NCI-H510A treated with DMSO at 0.1 percent for 48 hours (cell line): ENCODE measurements at places on chromosomes 1 and 21.
A peak's percentile ranks its signal among the peaks of the same experiment; 100 is the strongest.

DNA sequence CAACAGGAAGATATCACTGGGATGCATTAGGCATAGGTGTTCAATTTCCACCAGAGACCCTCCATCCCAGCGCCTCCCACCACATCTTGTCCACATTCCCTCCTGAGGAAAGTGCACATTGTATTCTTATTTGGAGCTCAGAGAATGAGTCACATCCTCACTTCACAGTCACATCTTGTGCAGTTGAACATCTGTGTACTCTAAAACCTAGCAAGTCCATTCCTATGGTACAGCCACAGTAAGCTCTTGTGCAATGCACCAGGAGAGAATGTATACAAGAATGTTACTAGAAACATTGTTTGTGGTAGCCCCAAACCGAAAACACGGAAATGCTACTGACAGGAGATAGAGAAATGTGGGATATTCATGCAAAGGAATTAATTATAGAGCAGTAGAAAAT is 1.6 kb upstream of the KDF1 start:
- DNase-seq: no peak

DNA sequence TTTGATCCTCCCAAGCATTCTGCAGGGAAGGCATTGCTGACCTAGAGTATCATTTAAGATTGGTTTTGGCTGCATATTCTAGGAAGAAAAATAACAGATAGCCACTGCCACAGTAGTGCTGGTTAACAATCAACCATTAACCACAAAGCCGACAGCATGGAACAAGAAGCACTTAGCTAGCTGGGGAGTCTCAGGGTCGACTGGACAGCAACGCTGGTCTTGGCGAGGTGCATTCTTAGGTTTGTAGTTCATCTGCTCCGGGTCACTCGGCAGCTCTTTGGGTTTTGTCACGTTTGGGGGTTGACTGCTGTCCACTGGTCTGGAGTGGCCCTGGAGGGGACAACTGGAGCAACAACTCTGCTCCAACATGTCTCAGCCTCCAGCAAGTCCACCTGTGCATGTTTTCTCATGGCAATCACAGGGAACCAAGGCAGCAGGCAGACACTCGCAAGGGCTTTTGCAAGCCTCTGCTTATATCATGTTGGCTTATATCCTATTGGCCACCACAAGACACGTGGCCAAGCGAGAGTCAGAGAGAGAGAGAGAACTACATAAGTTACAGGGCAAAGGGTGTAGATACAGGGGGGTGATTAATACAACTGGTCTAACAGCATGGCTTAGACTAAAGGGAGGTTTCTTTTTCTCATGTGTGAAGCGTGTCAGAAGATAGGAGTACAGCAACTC is 99.5 kb downstream of the LACTBL1 start:
- no peak for DNase-seq

- DNase-seq: no peak
Measured at GRCh38 chr1:38516560-38516959, 343.0 kb downstream of the RRAGC start.

DNA sequence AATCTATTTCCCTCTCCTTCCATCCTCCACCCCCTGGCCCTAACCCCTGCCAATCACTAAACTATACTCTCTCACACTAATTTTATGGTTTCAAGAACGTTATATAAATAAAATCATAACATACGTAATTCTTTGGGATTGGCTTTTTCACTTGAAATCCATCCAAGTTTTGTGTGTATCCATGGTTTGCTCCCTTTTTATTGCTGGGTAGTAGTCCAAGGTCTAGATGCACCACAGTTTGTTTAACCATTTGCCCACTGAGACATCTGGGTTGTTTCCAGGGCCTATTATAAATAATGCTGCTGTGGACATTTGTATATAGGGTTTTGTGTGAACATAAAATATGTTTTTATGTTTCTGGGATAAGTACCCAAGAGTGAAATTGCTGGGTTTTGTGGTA is 61.4 kb downstream of the TEX35 start:
- DNase-seq: no peak

DNA sequence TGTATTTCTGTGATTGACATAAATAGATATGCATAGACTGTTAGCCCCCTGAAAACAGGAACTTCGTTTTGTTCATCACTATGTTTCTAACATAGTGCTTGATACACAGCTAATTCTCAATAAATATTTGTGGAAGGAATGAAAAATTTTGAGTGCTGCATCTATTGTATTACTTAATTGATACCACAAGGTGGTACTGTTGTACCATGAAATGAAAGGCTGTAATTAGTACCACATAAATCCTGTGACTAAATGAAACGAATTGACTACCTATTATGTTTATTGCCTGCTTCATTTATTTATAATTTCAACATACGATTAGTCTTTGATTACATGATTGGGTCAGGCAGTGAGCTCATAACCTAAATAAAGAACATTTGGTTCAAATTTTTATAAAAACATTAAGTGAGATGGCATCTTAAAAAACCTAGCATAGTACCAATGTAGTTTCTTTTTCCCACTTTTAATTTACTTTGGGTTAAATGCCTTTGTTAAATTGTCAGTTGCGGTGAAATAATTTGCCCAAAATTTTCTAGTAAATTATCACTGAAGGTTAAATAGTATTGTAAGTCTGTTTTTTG is 15.0 kb upstream of the TGFB2 start:
- DNase-seq: peak; percentile 83

DNA sequence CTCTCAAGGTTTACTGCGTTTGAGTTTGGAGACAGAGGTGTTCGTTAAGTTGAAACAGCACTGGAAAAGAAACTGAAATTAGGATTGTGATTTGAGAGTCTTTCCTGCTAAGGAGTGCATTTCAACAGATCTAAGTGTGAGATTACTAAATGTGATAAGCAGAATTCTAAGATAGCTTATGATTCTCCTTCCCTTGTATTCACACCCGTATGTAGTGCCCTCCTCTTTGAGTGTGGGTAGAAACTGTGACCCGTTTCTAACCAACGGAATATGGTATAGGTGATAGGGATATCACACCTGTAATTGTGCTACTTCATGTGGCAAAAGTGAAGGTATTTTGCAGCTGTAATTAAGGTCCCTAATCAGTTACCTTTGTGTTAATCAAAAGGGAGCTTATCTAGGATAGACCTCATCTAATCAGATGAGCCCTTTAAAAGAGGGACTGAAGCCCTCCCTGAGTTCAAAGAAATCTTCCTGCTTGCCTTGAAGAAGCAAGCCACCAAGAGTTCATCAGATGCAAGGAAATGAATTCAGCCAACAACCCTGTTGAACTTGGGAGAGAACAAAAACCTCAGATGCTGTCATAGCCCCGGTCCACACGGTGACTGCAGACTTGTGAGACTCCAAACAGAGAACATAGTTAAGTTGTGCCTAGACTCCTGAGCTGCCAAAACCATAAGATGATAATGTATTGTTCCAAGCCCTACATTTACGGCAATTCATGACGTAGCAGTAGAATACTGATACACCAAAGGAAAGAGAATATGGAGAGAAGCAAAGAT is 12.6 kb upstream of the IL12RB2 start:
- no peak for DNase-seq

DNA sequence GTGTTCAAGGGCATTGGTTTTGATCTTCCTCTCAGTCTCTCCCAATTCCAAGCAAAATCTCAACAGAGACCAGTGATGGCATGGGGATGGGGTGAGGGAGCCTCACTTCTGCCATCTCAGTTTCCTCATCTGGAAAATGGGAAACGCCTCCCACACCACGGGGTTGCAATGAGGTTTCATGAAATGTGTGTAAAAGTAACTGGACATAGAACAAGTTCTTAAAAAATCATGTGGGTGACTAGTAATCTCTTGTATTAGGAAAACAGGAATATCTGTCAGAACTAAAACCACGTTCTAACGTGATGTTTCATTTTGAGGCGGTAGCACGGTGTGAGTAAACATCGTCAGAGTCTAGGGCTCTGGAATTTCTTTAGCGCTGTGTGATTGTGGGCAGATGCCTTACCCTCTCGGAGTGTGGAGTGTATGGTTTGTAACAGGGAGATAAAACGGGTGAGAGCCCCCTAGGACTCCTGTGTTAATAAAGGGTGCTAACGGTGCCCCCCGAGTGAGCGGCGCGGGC is 55.5 kb upstream of the DNAJC6 start:
- peak; percentile 90 for DNase-seq

DNA sequence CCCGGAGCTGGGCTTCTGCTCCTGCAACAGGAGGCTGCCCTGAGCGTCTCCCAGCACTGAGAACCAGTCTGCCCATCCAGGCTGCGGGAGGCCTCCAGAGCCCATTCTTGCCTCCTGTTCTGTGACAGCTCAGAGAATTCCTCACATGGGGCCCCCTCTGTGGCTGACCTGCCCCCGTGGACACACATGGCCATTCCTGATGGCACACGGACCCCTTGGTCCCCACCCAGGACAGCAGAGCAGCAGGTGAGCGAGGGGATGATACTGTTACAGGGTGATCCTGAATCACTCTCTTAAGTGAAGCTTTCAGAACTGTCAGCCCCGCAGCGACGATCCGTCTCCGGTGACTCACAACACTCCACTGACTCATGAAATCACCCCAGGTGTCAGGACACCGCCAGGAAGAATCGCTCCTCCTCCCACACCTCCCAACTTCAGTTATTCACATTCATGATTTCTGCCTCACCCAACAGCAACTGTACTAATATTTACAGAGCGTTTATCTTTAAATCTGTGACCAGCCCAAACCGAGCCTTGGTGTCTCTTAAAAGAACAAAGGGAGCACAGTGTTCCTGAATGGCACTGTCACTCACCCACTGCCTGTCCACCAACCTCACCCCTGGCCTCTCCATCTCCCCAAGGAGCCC is 22.5 kb downstream of the CHD5 start:
- DNase-seq: peak; percentile 89

GRCh38 chr1:211381481-211382181 is 55.0 kb downstream of the TRAF5 start:
- DNase-seq: no peak

DNA sequence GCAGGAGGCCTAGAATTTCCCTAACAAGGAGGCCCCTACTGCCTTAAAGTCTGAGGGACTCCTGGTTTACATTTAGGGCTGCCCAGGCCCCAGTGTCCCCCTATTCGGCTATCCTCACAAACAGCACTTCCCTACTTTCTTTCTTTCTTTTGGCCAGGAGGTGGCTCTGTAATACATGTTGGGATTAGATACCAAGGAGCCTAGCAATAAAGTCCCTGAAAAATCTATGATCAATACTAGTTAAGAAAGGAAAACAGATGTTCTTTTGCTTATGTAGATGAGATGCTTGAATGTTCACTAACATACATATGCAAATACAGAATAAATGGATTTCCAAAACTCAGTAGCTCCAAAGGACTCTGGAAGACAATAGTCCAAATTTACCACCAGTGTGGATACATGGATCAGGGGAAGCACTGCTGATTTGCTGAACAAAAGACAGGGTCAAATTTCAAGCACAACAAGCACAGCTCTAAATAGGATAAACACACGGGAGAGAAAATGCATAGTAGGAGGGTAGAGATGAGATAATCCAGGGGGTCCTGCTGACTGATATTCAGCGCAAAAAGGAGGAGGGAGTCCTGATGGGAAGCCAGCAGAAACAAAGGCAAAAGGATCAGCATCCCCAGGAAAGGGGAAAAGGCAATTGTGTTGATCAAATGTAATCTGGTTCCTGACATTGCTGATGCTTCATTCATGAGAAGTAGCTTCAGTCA is 240.0 kb downstream of the NUF2 start:
- peak; percentile 79 for DNase-seq

- no peak for DNase-seq
Measured at GRCh38 chr1:906600-907420, 16.9 kb upstream of the SAMD11 start.

- DNase-seq: no peak
Measured at GRCh38 chr21:41092312-41092711, 75.6 kb upstream of the BACE2 start.

GRCh38 chr21:41852929-41853320 is 26.2 kb downstream of the PRDM15 start:
- DNase-seq: no peak

GRCh38 chr1:5968161-5968736 is 24.0 kb downstream of the NPHP4 start:
- no peak for DNase-seq
